Stimulated activated CD4-positive, alpha-beta T cell treated with anti-CD3 and anti-CD28 coated beads, Interleukin-1b, Interleukin-23, amount 100 ng/mL, for 48 hours (primary cell): ENCODE measurements at places on chromosomes 11 and 22.

- DNase-seq = no peak
These were observed 56.1 kb upstream of the FADD start for GRCh38 chr11:70146895-70147520.

- DNase-seq = no peak
These were observed 15.3 kb upstream of the LRRC32 start for GRCh38 chr11:76685831-76686230.

- no peak for DNase-seq
These were observed 8.6 kb downstream of the KLHL35 start for GRCh38 chr11:75424396-75424795.

GRCh38 chr22:39299829-39300178, 19.6 kb downstream of the RPL3 start:
- DNase-seq = no peak

DNA sequence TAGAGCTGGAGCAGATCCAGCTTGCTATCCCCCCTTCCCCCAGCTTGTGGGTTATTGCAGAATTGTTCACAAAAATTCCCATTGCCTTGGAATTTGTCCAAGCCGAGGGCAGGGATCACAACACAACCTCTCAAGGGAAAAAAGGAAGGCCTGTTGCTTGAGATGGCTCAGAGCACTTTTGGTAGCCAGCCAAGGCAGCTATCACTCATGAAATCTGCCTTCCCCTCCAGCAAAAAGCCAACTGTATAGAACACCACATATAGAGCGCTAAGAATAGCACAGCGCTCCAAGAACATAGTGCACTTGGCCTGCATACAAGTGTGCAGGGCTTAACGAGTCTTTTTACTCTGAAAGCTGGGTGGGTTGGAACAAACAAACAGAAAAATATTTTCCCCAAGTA, 46.2 kb downstream of the FAM83F start:
- no peak for DNase-seq

GRCh38 chr22:36267058-36267457, 14.1 kb downstream of the APOL1 start:
- no peak for DNase-seq

DNA sequence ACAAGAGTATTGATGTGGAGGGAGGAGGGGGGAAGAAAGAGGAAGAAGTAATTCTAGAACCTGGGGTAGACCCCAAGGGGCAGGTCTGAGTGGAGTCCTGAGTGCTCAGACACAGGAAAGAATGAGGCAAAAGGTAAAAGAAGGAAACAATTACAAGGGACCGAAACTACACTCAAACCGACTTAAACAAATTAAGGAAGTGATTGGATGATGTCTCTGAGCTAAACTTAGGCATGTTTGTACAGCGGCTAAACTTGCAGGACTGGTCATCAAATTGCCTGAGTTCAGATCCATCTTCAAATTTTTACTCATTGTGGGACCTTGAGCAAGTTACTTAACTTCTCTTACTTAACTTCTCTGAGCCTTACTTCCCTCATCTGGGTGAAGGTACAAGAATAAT, 86.3 kb upstream of the LRRC55 start:
- DNase-seq = no peak

GRCh38 chr11:87265979-87266378, 228.2 kb downstream of the TMEM135 start:
- DNase-seq = no peak

GRCh38 chr11:72672597-72673238, 1.5 kb downstream of the PDE2A start:
- DNase-seq = no peak

- no peak for DNase-seq
These were observed 6.1 kb upstream of the NAP1L4 start for GRCh38 chr11:2998073-2998850.

- no peak for DNase-seq
These were observed 1.2 kb downstream of the KBTBD4 start for GRCh38 chr11:47577460-47578041.

- DNase-seq = no peak
These were observed 1038.1 kb downstream of the LRRC4C start for GRCh38 chr11:40421208-40421981.

DNA sequence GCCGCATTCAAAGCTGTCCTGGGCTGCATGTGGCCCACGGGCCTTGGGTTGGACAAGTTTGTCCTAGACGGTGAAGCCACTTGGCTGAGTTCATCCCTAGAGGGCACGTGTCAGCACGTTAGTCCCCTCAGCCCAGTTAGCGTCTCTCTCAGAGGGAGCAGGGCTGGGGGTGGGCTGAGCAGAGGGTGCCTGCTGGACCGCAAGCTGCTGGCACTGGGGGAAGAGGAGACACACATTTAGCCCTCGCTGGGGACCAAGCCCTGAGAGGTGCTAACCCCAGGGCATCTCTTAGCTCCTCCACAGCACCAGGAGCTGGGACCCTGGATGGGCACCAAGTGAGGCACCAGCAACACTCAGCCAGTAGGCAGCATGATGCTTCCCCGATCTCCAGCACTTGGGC, 107.0 kb downstream of the SHANK2 start:
- DNase-seq = no peak

GRCh38 chr11:43690929-43691725, 10.6 kb downstream of the HSD17B12 start:
- DNase-seq = no peak

GRCh38 chr22:49983148-49984042, 22.8 kb downstream of the PIM3 start:
- no peak for DNase-seq

- DNase-seq = no peak
These were observed 14.9 kb downstream of the SLC25A18 start for GRCh38 chr22:17578136-17578754.

DNA sequence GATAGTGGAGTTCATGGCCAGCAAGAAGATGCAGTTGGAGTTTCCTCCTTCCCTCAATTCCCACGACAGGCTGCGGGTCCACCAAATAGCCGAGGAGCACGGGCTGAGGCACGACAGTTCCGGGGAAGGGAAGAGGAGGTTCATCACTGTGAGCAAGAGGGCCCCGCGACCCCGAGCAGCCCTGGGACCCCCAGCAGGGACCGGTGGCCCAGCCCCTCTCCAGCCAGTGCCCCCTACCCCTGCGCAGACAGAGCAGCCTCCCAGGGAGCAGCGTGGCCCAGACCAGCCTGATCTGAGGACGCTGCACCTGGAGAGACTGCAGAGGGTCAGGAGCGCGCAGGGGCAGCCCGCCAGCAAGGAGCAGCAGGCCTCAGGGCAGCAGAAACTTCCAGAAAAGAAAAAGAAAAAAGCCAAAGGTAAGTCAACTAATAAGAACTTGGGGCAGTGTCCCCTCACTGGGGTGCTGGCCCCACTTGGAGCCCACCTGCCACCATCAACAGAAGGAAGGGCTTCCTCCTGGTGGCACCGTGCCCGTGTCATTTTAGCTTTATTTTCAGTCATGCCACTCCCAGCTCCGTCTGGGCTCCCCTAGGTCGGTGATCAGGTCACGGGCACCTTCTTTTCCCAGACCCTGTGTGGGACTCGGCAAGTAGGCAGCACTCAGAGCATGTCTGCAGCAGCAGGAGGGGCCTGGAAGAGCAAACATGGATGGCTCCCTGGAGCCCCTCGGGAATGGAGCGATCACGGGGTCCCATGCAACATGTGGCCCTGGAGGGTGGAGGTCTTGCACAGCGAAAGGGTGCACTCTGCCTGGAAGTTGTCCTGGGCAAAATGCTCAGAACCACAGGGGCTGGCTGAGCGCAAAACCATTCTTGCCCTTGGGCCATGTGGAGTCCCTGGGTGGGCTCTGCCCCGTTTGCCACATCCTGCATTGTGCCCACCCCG, 33.3 kb downstream of the IGHMBP2 start:
- no peak for DNase-seq

- DNase-seq = no peak
These were observed at the start of gene OR10A2 for GRCh38 chr11:6862961-6863360. Gene OR10A2, plus strand, starts transcription at chr11:6863057. Its CDS starts 6,698 bp downstream, at chr11:6869755.

GRCh38 chr11:133570376-133570775, 38.1 kb upstream of the OPCML start:
- no peak for DNase-seq
